Stimulated activated CD8-positive, alpha-beta memory T cell treated with anti-CD3 and anti-CD28 coated beads, Interleukin-7, amount 100 ng/mL, for 1 hour (primary cell): ENCODE measurements at places on chromosomes 6 and 20.

- DNase-seq = no peak
Observed at GRCh38 chr20:17872434-17872833, 96.2 kb downstream of the SNX5 start.

DNA sequence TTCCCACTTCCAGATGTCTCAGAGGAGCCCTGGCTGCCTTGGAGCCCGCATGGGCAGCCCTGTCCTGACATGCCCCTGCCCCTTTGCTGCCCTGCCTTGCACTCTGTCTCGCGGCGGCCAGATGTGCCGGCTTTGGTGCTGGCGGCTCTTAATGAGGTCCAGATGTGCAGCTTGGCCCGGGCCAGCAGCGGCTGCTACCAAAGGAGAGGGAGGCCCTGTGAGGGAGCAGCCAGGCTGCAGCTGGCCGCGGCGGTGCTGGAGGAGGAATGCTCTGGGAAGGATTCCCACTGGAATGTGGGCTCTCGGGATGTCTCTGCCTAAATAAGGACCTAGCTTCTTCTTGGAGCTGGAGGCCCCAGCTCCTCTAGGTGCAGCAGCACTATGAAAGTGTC, 72.4 kb downstream of the FGD2 start:
- no peak for DNase-seq

GRCh38 chr20:884983-885952, 30.9 kb downstream of the ANGPT4 start:
- no peak for DNase-seq

DNA sequence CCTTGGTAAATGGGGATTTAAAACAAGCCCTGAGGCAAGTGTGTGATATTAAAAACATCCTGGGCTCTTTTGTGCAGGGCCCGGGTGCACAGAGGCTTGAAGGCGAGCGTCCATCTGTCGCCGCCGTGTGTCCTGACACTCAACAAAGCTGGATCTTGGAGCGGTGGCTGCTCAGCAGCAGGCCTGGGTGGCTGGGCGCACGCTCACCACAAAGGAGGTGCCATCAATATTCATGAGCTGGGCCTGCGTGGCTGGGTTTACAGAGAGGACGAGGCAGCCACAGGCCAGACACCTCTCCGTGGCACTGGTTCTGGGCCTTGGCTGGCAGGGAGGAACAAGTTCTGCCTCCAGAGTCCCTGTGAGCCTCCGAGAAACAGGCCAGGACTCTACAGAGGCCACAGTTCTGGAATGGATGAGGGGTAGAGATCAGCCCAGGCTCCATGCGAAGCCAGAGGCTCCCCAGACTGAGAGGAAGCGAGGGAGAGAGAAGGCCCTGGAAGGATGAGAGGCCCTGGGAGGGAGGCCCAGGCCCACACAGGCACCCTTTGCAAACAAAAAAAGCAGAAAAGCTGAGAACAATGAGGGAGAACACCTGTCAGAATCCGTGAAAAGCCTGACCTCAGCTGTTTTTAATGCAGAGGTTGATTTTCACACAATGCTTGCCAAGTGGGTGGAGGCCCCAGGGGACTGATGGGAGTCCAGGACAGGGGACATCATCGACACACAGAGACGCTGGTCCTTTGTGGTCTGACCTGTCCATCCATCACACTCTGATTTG, 21.9 kb downstream of the BHLHE23 start:
- no peak for DNase-seq

- DNase-seq = no peak
Observed at GRCh38 chr6:96907498-96907897, 9.8 kb upstream of the NDUFAF4 start.
